ENCODE measurements at places on chromosomes 6 and 20.

DNA sequence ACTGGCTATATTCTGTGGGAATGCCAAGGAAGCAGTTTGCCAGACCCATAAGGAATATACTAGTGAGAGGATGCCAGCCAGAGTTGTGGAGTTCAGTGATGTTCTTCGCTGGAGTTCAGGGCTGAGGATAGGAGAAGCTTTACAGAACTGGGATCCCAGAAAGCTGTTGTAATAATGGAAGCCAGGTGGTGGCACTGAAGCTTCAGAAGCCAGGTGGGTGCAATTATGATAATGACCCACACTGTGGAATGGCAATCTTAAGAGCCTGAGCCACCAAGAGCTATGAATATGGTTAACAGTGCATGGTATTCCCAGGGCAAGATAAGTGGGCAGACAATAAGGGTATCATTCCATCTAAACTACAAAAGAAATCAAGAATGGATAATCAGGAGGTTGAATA, 25.1 kb upstream of the ENPP1 start:
- no peak for DNase-seq

DNA sequence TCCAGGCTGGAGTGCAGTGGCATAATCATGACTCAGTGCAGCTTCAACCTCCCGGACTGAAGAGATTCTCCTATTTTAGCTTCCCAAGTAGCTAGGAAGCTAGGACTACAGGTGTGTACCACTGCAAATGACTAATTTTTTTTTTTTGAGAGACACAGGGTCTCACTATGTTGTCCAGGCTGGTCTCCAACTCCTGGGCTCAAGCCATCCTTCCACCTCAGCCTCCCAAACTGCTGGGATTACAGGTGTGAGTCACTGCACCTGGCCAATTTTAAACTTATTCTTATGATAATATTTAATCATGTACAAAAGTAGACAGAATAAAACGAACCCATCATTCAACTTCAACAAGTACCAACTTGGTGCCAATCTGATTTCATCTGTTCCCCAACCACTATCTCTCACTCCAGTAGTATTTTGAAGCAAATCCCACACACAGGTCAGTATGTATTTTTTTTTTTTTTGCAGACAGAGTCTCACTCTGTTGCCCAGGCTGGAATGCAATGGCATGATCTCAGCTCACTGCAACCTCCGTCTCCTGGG, 32.5 kb downstream of the BCL2L1 start:
- DNase-seq = no peak

- DNase-seq = no peak
Measured at GRCh38 chr20:63835021-63835858, 4.2 kb upstream of the ZBTB46 start.

GRCh38 chr20:63315240-63315689, 22.3 kb downstream of the COL20A1 start:
- DNase-seq = no peak

- DNase-seq = no peak
Measured at GRCh38 chr6:55496201-55496600, 82.8 kb downstream of the HMGCLL1 start.

DNA sequence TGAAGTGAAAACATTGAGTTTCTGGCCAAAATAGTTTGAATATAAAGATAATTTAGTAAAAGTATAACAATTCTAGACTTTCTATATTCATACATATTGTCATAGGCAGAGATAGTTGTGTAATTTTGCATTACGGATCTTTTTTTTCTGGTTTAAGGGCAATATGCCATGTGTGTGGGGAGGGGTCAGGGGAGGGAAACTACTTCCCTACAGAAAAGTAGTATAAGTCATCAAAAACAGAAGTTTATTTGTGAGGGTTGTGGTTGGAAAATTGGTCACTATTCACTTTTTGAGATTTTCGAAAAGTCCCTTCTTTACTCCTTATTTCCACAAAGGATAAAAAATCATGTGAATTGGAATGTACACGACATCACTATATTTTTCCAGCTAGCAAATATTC, 288.2 kb upstream of the PREP start:
- no peak for DNase-seq

DNA sequence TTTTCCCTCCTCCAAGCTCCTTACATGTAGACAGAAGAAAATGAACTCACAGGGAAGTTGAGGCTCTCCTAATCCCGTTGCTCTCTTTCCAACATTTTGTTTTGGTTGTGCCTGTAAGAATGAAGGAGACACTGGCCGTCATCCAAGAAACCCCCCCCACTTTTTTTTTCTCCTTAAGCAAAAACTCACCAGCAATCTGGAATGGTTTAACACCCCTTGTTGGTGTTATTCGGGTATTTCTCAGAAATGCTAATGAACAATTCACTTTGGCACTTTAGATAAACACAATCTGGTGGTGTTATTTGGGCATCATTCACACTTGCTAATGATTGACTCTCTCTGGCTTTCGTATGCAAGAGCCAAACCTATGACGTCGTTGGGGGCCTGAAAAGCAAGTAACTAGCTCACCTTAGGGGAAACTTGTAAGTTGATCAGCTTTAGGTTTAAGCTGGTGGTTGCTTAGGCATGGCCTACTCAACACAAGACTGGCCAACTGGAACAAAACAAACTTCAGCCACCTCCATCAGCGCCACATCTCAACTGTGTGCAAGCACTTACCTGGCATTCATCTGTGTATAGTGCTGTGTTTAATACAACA, 24.3 kb upstream of the OLIG3 start:
- no peak for DNase-seq

- peak; percentile 21 for DNase-seq
Measured at GRCh38 chr6:38876475-38876874, 161.4 kb downstream of the DNAH8 start.

DNA sequence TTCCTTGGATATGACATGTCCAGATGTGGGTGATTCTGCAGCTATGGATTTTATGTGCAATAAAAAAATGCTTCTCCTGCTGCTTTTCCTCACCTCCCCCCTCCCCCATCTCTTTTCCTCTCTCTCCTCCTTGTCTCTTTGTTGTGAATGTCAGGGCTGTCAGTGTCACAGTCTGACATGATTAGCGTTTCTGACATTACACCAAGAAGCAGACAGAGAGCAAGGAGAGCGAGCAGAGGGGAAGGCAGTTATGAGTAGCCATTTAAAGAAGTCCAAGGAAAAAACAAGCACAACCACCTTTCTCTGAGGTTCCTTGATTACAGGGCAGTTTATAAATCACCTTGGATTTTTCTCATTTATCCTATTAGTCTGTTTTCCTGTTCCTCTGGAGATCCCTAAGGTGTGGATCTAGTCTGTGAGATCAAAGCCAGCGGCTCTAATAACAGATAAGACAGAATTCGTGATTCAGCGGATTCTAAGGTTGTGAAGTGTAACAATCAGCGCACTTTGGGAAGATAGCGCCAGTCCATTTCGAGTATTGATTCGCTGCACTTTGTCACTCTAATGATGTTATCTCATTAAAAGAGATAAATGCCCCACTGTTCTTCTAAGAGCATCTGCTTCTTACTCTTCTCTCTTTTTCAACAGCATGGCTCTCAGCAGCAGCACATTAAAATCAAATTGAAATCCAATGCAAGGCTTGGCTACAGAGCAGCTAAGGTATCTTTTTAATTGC, 101.4 kb downstream of the BACH2 start:
- DNase-seq = no peak

- no peak for DNase-seq
Measured at GRCh38 chr20:23654000-23654399, 16.2 kb upstream of the CST3 start.

- no peak for DNase-seq
Measured at GRCh38 chr6:135740580-135740979, 110.9 kb upstream of the PDE7B start.

GRCh38 chr20:23228912-23229311, 121.7 kb upstream of the NXT1 start:
- no peak for DNase-seq

All from CD8-positive, alpha-beta T cell (primary cell).